ENCODE measurements at places on chromosomes 1 and 21.

DNA sequence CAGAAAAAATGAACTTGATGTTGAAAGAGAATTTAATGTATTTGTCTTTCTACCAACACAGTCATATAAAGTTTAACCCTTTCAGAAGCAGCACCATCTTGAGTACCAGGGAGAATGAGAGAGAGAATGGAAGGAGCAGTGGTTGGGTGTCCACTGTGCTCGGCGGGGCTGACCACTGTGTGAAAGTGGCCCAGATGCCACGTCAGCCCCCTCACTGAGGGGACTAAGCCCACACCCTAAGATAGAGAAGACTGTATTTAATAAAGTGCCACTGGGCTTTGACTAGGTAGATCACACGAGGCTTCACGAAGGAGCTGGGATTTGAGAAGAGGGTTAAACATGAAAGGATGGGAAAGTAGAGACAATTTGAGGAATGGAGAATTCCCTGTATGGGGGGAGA lies 31.2 kb downstream of the BATF3 start:
- no peak for DNase-seq

DNA sequence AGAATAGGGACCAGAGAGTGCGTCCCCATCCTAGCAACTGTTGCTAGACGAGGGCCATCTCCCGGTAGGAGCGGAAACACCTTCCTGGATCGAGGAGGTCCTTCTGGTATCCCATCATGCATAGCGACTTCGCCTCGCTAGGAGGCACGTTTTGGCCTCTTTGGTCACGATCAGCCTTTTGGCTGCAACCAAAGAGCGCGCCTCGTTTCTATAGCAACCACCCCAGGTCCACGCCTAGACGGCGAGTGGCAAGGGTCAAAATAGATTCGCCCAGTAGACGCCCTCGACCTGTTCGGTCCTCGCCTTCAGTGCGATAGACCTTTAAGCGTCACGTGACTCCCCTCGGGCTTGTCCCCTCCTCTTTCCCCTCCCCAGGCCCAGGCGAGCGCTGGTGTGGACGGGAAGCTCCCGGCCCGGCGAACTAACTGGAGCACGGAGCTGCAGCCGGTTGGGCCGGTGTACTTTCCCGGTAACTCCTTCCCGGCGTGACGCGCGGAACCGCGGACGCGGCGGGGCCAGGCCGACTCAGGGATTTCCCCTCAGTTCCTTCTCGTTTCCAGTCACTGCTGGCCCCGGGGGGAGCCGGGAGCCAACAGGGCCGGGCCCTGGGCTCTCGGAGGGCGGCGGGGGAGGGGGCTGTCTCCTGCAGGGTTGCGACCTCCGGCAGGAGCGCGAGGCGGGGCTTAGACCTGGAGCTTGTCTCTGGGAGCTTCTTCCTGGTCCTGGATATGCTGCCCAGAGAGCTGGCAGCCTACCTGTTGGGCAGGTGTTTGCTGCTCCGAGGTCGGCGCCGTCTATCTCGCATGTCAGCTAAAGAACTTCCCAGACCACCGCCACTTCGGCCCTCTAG lies at the start of gene DNAJC16:
Gene DNAJC16, plus strand, starts transcription at position 359 of the 850 bp plus-strand sequence. CDS start 2,258 bp downstream, outside the sequence.
- DNase-seq, result peak; percentile 96

DNA sequence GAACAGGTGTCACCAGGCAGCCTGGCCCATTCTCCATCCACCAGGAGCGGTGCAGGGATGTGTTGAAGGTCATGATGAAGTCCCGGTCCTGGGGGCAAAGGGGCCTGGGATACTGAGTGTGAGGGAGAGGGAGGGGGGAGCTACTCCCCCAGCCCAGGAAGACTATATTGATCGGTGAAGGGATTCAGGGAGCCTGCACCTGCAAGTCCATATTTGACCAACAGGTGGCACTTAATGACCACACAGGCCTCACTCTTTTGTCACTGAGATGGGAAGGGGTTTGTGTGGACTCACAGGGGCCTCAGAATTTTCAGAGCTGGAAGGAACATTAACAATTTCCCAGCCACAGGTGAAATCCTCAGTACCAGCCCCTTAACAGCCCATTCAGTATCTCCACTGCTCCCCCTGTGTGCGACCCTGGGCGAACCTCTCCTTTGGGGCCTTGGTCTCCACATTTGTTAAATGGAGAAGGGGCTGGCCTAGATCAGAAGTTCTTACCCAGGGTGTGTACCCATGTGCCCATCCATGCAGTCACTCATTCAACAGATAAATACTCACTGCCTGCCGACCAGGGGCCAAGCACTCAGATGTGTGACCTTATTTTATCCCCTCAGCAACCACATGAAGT lies 55.6 kb downstream of the NKAIN1 start:
- DNase-seq, result peak; percentile 43

- DNase-seq, result no peak
These were observed 65.4 kb downstream of the TIAM1 start for GRCh38 chr21:31278511-31279130.

- no peak for DNase-seq
These were observed 2.3 kb downstream of the IL20 start for GRCh38 chr1:206867716-206868115.

- DNase-seq, result no peak
These were observed 340.3 kb downstream of the BRINP2 start for GRCh38 chr1:177511036-177511435.

Data from hematopoietic multipotent progenitor cell (in vitro differentiated cells).